ENCODE measurements at places on chromosomes 16 and 17.

DNA sequence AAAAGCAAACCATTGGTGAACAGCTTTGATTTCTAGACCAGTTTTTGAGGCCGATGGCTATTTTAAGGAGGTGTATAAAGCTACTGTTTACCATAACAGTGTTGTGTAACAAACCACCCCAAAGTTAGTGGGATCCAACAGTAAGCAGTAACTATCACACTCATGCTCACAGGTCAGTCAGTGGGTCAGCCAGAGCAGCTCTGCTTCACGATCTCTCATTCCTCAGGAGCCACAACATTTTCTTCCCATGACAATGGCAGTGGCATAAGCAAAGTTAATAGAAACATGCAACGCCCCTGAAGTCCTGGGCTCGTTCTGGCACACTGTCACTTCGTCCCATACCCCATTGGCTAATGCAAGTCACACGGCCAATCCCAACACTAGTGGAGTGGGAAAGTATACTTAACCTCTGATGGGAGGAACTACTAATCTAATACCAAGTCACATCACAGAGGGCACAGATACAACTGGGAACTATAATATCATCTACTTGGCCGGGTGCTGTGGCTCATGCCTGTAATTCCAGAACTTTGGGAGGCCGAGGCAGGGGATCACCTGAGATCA, 28.0 kb upstream of the B4GALNT2 start:
- DNase-seq, result peak; percentile 38

DNA sequence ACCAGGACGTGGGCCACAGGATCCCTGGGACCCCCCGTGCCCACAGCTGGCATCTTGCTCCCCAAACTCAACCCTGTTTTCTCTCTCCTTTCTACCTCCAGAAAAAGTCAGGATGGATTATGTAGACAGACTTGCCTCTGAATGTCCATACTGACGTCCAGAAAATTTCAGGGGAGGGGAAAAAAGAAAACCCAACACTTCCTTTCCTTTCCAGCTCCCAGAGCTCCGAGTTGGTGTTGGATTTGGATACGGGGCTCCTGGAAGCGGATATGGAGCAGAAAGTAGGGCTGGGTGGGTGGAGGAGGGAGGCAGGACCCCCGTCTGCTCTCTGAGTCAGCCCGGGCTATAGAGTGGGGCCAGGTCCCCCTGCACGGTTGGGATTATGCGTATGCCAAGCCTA, 70.2 kb downstream of the MRM3 start:
- no peak for DNase-seq

DNA sequence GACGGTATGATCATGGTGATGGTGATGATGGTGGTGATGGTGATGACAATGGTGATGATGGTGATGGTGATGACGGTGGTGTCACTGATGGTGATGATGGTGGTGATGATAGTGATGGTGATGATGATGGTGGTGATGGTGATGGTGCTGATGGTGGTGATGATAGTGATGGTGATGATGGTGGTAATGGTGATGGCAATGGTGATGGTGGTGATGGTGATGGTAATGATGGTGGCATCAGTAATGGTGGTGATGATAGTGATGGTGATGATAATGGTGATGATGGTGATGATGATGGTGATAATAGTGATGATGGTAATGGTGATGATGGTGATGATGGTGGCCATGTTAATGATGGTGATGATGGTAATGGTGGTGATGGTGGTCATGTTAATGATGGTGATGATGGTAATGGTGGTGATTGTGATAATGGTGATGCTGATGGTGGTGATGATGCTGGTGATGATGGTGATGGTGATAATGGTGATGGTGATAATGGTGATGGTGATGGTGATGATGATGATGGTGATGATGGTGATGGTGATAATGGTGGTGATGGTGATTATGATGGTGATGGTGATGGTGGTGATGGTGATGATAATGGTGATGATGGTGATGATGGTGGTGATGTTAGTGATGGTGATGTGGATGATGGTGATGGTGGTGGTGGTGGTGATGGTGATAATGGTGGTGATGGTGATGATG, 107.2 kb downstream of the C16orf95 start:
- no peak for DNase-seq

- DNase-seq, result peak; percentile 45
Measured at GRCh38 chr17:32323811-32324491, 18.0 kb downstream of the C17orf75 start.

GRCh38 chr17:6494239-6494941, 50.1 kb downstream of the PIMREG start:
- no peak for DNase-seq

- no peak for DNase-seq
Measured at GRCh38 chr16:70764632-70765031, 36.3 kb downstream of the VAC14 start.

- DNase-seq, result no peak
Measured at GRCh38 chr17:49603720-49604119, 28.0 kb downstream of the NXPH3 start.

DNA sequence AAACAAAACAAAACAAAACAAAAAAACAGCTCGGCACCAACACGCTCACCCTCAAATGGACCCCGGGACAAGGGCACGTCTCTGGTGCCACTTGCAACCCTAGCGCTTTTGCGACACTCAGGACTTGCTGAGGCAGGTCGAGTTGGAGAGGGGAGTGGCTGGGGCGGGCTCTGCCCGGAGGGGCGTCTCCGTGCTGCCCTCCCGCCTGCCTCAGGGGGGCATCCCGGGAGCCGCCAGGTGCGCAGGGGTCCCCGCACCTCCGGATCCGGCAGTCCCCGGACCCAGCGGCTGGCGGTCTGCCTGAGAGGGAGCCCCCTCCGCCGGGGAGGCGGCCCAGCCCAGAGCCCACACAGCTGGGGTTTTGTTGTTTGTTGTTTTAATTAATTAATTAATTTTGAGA, at the start of gene SLC52A1:
TSS of gene SLC52A1 (minus strand) at position 112 of the 400 bp plus-strand sequence. CDS start 820 bp downstream, outside the sequence.
- DNase-seq, result no peak

DNA sequence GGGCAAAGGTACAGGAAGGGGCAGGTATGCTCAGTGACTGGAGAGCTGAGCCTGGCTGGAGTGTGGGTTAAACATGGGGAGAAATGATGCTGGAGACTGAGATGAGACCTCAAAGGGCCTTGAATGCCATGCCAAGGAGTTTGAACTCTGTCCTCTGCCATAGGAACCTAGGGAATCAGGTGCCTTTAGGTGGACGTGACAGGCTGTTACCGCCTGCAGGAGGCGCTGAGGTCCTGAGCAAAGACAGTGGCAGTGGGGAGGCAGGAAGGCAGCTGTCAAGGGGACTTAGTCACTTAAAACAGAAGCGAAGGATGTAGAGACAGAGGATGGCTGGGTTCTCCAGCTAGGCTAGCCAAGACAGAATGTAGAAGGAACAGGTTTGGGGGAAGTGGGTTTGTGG, 9.1 kb downstream of the PSMB3 start:
- DNase-seq, result no peak

GRCh38 chr16:12330946-12331345, 354.4 kb downstream of the SNX29 start:
- no peak for DNase-seq

GRCh38 chr16:79928142-79928873, 327.8 kb upstream of the MAF start:
- no peak for DNase-seq

DNA sequence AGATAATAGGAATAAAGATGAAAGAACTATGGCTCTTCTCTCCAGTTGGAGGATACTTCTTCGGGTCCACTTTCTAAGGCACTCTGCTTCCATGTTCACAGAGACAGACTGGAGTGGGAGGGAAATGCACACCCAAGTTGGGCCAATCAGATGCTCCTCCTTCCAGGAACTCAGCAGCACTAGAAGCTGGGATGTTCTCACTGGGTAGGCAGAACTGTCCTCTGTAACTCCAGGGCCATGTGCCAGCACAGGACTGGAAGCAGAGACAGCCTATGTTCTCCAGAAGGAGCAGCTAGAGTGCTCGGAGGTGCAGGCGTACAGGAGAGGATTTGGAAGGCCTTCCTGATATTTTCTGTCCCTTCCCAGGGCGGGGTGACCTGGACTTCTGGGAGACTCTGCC, 49.9 kb upstream of the SREBF1 start:
- no peak for DNase-seq
